T-cell (primary cell): ENCODE measurements at places on chromosomes 1 and 21. TPM values are rescaled to one million over a fixed set of nuclear protein-coding genes. Genes with fewer than 3 reads are reported as not detected.
A peak's percentile ranks its signal among the peaks of the same experiment; 100 is the strongest.

DNA sequence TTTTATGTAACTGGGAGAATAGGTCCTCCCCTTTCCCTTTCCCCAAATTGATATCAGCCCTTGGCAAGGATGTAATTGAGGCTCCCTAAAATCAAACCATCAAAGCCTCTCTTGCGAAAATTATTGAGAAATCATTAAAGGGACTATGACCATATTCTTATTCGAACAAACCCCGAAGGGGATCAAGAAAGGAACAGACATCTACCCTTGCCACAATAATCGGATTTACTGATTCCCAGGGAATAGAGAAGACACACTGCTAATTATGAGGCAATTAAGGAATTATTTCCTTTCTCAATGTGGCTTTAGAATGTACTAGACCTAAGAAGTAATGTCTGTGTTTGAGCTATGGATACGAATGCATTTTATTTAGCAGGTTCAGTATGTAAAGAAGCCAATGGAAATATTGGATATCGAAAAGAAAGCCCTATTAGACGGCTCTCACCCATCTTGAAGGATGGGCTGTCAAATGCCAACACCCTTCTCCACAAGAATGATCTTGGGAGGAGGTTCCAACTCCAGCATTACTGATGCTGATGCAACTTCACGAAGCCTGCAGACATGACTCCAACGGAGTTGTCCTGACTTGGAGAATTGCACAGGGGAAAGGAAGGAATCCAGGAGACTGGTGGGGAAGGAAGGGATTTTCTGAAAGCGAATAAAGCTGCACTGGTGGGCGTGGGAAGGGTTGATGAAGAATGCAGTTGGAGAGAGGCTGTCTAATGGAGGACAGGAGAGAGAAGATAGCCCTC, 11.6 kb upstream of the PTPRF start:
- no peaks in the 10 kb centered on the region for H3K4me1 ChIP-seq
- H3K27ac ChIP-seq = no peak overlapping the region
- no peaks in the 10 kb centered on the region for H3K27me3 ChIP-seq
- H3K4me3 ChIP-seq = no peak overlapping the region
- no peaks in the 10 kb centered on the region for H3K36me3 ChIP-seq
- no peak for DNase-seq

GRCh38 chr1:28582248-28582615, 9.8 kb upstream of the RAB42 start:
- no peak for DNase-seq
- H3K4me1 ChIP-seq = peaks cover 11% of the 10 kb centered on the region
- H3K4me3 ChIP-seq = peak overlapping the region; percentile 91
- peak overlapping the region; percentile 70 for H3K27ac ChIP-seq

Gene ACOT11
- 0.70 TPM for total RNA-seq

Gene BATF3
- 0.33 TPM for total RNA-seq

Gene UBASH3A
- 98.8 TPM for total RNA-seq

DNA sequence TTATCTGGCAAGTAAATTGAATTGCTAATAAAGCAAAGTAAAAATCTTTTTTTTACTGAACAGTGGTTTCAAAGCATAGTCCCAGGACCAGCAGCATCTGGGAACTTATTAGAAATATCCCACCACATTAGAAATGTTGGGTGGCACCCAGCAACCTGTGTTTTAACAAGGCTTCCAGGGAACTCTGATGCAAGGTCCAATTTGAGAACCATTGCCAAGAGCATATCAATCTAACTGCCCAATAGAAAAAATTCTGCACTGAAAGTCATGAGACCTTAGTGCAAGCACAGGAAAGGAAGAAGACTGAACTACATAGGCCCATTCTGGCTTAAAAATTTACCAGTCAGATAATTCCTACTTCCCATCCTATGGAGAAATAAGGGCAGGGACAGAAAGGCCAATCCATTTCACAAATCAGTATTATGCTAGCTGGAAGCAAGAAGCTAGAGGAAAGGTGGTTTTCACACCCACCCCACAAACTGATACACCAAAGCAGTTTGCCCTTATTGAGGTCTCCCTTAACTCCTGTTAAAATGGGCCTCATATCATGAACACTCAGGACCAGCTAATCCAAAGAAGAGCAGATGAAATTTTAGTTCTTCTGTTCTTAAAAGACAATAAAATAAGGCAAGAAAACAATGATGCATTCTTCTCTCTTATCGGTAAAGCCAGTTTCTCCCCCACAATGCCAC, 17.5 kb upstream of the C1orf105 start:
- no peak overlapping the region for H3K27ac ChIP-seq
- no peaks in the 10 kb centered on the region for H3K27me3 ChIP-seq
- H3K4me3 ChIP-seq = no peak overlapping the region
- DNase-seq = no peak

DNA sequence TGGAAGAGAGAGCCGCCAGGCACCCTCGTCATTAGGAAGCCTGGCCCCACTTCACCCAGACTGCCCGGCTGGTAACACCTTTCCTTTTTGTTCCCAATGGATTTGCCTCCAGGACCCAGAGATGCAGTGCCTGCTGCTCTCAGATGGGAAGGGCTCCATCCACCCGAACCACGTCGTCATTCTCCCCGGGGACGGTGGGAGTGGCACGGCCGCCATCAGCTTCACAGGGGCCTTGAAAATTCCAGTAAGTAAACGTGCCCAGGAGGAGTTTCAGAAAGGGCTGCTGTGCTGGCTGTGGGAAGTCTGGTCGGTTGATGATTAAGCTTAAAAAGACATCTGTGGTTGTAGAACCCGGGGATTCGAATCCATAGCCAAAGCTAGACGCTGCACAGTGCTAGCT, 45.2 kb downstream of the SLC37A1 start:
- peaks cover 19% of the 10 kb centered on the region for H3K36me3 ChIP-seq
- no peak overlapping the region for H3K4me3 ChIP-seq
- no peak for DNase-seq
- no peaks in the 10 kb centered on the region for H3K4me1 ChIP-seq
- H3K27ac ChIP-seq = no peak overlapping the region

DNA sequence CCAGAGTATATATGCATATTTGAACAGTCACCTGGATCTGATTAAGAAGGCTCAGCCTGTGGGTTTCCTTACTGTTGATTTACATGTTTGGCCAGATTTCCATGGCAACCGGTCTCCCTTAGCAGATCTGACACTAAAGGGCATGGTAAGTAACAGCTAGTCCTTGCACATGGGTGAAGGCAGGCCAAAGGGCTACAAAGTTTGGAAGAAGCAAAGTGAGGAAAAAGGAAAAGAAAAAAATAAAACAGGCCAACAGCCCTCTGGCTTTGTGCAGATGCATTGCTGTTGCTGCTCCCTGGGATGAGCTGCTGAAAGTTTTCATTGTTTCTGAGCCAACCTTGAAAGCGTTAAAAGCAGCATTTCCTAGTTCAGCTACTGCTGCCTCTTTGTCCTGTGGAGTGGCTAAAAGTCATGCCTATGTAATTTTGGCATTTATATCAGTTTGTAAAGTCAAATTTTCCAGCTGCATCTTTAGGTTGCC, 176.5 kb upstream of the HOOK1 start:
- H3K4me1 ChIP-seq = no peaks in the 10 kb centered on the region
- no peak overlapping the region for H3K27ac ChIP-seq
- no peaks in the 10 kb centered on the region for H3K36me3 ChIP-seq
- DNase-seq = no peak

GRCh38 chr21:36207577-36208320, 51.1 kb downstream of the DOP1B start:
- DNase-seq = no peak
- H3K27ac ChIP-seq = no peak overlapping the region
- H3K36me3 ChIP-seq = peaks cover 31% of the 10 kb centered on the region
- no peaks in the 10 kb centered on the region for H3K4me1 ChIP-seq
- no peak overlapping the region for H3K4me3 ChIP-seq

DNA sequence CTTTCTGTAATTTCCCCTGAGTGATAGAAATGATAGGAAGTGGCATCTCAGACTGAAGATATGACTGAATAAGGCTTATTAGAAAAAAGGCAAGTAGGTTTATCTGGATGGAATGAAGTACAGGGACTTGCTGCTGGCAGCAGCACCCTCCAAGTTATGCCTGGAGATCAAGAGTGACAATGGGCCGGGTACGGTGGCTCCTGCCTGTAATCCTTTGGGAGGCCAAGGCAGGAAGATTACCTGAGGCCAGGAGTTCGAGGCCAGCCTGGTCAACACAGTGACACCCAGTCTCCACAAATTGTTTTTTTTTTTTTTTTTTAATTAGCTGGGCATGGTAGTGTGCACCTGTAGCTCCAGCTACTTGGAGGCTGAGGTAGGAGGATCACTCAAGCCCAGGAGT, 87.8 kb downstream of the SCCPDH start:
- no peaks in the 10 kb centered on the region for H3K36me3 ChIP-seq
- no peak overlapping the region for H3K4me3 ChIP-seq
- no peak overlapping the region for H3K27ac ChIP-seq
- H3K4me1 ChIP-seq = no peaks in the 10 kb centered on the region
- DNase-seq = no peak
- peaks cover 25% of the 10 kb centered on the region for H3K27me3 ChIP-seq

- H3K4me3 ChIP-seq = no peak overlapping the region
- H3K27ac ChIP-seq = no peak overlapping the region
- H3K27me3 ChIP-seq = peaks cover 16% of the 10 kb centered on the region
Measured at GRCh38 chr21:35988416-35989137, 71.7 kb downstream of the SETD4 start.

DNA sequence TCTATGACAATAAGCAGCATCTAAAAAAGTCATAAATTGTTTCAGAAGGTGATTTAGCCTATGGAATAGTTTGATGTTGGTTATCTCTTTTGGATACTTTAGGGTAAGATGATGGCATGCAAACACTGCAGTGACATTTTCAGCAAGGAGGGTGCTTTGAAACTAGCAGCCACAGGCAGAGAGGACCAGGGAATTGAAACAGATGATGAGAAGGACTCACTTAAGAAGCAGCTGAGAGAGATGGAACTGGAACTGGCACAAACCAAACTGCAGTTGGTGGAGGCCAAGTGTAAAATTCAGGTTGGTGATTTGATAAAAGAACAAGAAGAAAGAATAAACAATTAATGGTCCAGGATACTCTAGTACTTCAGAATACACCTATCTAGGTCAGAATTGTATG, 11.2 kb upstream of the CACYBP start:
- no peaks in the 10 kb centered on the region for H3K27me3 ChIP-seq
- H3K4me3 ChIP-seq = no peak overlapping the region

Gene UQCRHL
- total RNA-seq = 1.3 TPM

- no peaks in the 10 kb centered on the region for H3K4me1 ChIP-seq
- DNase-seq = no peak
- H3K36me3 ChIP-seq = no peaks in the 10 kb centered on the region
- no peaks in the 10 kb centered on the region for H3K27me3 ChIP-seq
- H3K27ac ChIP-seq = no peak overlapping the region
- no peak overlapping the region for H3K4me3 ChIP-seq
Measured at GRCh38 chr1:187074445-187075048, 245.8 kb downstream of the PLA2G4A start.

DNA sequence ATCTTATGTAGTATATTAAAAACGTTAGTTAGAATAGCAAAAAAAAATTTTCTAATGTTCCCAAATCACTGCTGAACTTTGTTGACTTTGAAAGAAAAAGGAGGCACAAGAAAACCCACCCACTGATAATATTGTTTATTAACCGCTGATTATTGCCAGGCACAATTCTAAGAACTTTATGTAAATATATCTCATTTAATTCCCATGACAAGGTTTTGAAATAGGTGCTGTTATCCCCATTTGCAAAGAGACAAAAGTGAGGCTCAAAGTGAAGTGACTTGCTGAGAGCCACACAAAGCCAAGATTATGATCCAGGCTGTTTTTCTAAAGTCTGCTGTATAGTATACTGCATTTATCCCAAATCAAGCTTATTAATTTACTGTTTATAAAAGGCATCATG, 56.4 kb downstream of the SASS6 start:
- no peak overlapping the region for H3K4me3 ChIP-seq
- H3K36me3 ChIP-seq = no peaks in the 10 kb centered on the region
- no peak overlapping the region for H3K27ac ChIP-seq
- H3K4me1 ChIP-seq = no peaks in the 10 kb centered on the region
- DNase-seq = no peak

DNA sequence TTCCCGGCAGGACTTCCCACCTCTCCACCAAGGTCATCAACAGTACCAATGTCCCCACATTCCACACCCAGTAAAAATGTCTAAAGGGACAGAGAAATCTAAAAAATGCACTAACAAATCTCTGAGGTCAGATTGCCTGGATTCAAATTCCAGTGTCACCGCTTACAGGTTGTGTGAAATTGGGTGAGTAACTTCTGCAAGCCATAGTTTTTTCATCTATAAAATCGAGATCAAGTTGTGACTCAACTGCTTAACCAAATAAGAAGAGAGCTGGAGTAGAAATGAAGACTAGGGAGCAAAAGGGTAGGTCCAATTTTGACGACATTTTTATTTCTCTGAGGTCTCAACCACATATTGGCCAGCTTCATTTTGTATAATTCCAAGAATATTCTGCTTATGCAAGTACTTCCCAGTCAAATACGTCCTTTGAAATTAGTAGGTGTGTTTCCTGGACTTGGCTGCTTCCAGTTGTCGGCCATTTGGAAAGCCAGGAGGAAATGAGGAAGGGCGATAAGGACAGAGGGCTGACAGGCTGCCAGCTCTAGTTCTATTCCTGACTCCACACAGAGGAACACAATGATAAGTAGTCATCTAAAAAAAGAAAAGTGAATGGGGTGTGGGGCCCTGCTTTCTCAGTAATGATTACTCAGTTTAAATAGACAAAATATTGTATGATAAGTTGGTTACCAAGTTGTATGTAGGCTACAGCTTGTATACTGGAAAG, 57.7 kb upstream of the ZC3H11B start:
- no peaks in the 10 kb centered on the region for H3K27me3 ChIP-seq
- no peak overlapping the region for H3K27ac ChIP-seq
- no peak for DNase-seq
- no peaks in the 10 kb centered on the region for H3K36me3 ChIP-seq
- H3K4me3 ChIP-seq = no peak overlapping the region

- H3K4me1 ChIP-seq = no peaks in the 10 kb centered on the region
- DNase-seq = no peak
- H3K27me3 ChIP-seq = peaks cover 23% of the 10 kb centered on the region
- H3K36me3 ChIP-seq = no peaks in the 10 kb centered on the region
Measured at GRCh38 chr21:35603494-35603893, 456.8 kb downstream of the SETD4 start.

GRCh38 chr1:206790502-206791250, 18.4 kb upstream of the IL10 start:
- DNase-seq = no peak
- peaks cover 9% of the 10 kb centered on the region for H3K4me1 ChIP-seq
- H3K27ac ChIP-seq = no peak overlapping the region
- H3K27me3 ChIP-seq = no peaks in the 10 kb centered on the region
- H3K36me3 ChIP-seq = no peaks in the 10 kb centered on the region

Gene FNDC5
- total RNA-seq = not detected

GRCh38 chr1:119808491-119808890, 2.8 kb downstream of the REG4 start:
- DNase-seq = no peak
- H3K27me3 ChIP-seq = peaks cover 9% of the 10 kb centered on the region
- no peaks in the 10 kb centered on the region for H3K36me3 ChIP-seq
- H3K27ac ChIP-seq = no peak overlapping the region
- H3K4me3 ChIP-seq = no peak overlapping the region

- H3K27me3 ChIP-seq = peaks cover 3% of the 10 kb centered on the region
- DNase-seq = no peak
- no peaks in the 10 kb centered on the region for H3K36me3 ChIP-seq
Measured at GRCh38 chr1:234564035-234565029, 45.6 kb downstream of the IRF2BP2 start.

- H3K27me3 ChIP-seq = no peaks in the 10 kb centered on the region
- H3K4me3 ChIP-seq = no peak overlapping the region
- H3K27ac ChIP-seq = no peak overlapping the region
- no peaks in the 10 kb centered on the region for H3K4me1 ChIP-seq
- peaks cover 2% of the 10 kb centered on the region for H3K36me3 ChIP-seq
Measured at GRCh38 chr1:115656461-115657077, 14.8 kb downstream of the VANGL1 start.

Gene LCE1C
- total RNA-seq = not detected

Gene SRGAP2B
- total RNA-seq = 21.2 TPM

Gene LCK
- 441 TPM for total RNA-seq

- no peaks in the 10 kb centered on the region for H3K27me3 ChIP-seq
- H3K27ac ChIP-seq = no peak overlapping the region
- DNase-seq = no peak
Measured at GRCh38 chr1:217539510-217539909, 91.4 kb downstream of the GPATCH2 start.
